ENCODE measurements at places on chromosomes 6 and 20. TPM values are rescaled to one million over a fixed set of nuclear protein-coding genes. Genes with fewer than 3 reads are reported as not detected.

NOX3 gene
- total RNA-seq, result not detected

SLC22A7 gene
- not detected for total RNA-seq

MRPS26 gene
- total RNA-seq, result 31.0 TPM

PLG gene
- total RNA-seq, result 0.95 TPM

RARS2 gene
- 26.4 TPM for total RNA-seq

PBOV1 gene
- total RNA-seq, result not detected

ABHD12 gene
- total RNA-seq, result 49.7 TPM

PDE10A gene
- total RNA-seq, result 2.7 TPM

PRSS16 gene
- total RNA-seq, result 13.4 TPM

TRIM31 gene
- total RNA-seq, result 0.62 TPM

SLC16A10 gene
- total RNA-seq, result 11.9 TPM

MUC22 gene
- total RNA-seq, result not detected

SLC52A3 gene
- total RNA-seq, result 1.1 TPM

DEF6 gene
- 21.5 TPM for total RNA-seq

OPRL1 gene
- total RNA-seq, result 2.6 TPM

ATXN1 gene
- total RNA-seq, result 75.9 TPM

C6orf132 gene
- total RNA-seq, result 13.5 TPM

HTR1E gene
- total RNA-seq, result not detected

VSX1 gene
- total RNA-seq, result not detected

ZNF311 gene
- total RNA-seq, result 1.6 TPM
